AML-193 (cell line): ENCODE measurements at places on chromosomes 7 and 10.

GRCh38 chr7:140358412-140359051 is 39.8 kb downstream of the SLC37A3 start:
- no peak for DNase-seq

DNA sequence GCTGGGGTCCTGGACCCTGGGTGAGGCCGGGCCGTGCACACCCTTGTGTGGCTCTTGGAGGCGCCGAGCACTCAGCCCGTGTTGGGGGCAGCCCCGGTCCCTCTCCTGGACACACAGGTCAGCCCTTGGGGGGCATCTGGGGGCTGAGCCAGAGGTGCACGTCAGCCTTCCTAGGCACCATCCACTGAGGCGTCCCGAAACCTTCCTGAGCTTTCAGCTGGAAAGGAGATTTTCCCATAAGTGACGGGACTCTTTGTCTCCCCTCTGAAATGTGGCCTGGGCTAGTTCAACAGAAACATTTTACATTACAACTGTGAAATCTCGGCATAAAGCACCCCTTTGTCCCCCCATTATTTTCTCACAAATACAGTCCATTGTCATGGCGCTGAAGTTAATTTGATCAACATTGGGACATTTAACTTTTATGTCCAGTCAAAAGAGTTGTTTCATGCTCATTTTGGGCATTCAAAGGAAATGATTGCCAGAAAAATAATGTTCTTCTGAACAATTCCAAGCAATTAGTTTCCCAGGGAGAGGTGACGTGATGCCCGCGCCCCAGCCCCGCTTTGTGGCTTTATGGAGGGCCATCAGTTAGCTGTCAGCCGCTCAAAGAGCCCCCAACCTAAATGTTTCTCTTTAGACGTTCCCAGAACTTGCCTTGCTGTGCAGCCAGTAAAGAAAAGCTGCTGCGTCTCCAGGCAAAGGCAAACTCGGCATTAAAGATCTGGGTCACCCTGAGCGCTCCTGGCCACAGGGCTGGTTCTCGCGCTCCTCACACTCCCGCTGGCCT is 70.8 kb downstream of the NKX6-2 start:
- DNase-seq, result no peak

GRCh38 chr7:140909476-140910161 is 15.1 kb downstream of the BRAF start:
- no peak for DNase-seq

DNA sequence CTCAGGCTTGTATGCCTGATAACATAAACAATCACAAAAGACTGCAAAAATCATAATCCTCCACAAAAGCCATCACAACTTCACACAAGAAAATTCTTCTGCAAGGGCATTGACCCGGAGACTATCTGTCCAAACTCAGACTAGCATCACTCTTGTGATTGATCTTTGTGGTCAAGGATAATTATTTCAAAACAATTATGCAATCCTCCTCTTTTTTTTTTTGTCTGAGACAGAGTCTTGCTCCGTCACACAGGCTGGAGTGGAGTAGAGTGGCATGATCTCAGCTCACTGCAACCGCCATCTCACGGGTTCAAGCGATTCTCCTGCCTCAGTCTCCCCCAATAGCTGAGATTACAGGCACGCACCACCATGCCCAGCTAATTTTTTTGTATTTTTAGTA is 22.2 kb downstream of the CDNF start:
- no peak for DNase-seq

DNA sequence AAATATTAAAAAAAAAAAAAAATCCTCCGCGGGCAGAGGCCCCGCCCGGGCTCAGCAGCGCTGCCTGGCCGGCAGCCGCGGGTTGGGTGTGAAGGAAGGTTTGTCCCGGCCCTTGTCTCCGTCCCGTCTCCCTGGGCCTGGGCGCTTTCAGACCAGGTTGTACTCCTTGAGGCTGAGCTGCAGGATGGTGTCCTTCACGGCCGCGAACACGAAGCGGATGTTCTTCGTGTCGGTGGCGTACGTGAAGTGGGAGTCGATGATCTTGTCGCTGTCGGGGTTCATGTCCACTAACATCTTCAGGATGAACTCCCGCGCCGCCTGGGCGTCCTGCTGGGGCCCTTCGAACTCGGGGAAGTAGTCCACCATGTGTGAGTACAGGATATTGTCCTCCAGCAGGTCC is 123.7 kb upstream of the KCTD7 start:
- no peak for DNase-seq

GRCh38 chr7:47376991-47377616 is 204.8 kb downstream of the TNS3 start:
- DNase-seq, result no peak

GRCh38 chr7:130096243-130096827 is 26.0 kb downstream of the KLHDC10 start:
- DNase-seq, result no peak

- no peak for DNase-seq
Observed at GRCh38 chr10:125300937-125301336, 140.6 kb upstream of the CTBP2 start.

GRCh38 chr10:62284221-62284620 is 15.6 kb upstream of the RTKN2 start:
- no peak for DNase-seq

- DNase-seq, result no peak
Observed at GRCh38 chr7:43656997-43657396, 72.3 kb downstream of the COA1 start.

- no peak for DNase-seq
Observed at GRCh38 chr7:21939136-21939857, 6.4 kb downstream of the CDCA7L start.

GRCh38 chr10:35353395-35353794 is 17.1 kb downstream of the CCNY start:
- no peak for DNase-seq

GRCh38 chr10:2994221-2994961 is 73.0 kb upstream of the PFKP start:
- DNase-seq, result no peak

DNA sequence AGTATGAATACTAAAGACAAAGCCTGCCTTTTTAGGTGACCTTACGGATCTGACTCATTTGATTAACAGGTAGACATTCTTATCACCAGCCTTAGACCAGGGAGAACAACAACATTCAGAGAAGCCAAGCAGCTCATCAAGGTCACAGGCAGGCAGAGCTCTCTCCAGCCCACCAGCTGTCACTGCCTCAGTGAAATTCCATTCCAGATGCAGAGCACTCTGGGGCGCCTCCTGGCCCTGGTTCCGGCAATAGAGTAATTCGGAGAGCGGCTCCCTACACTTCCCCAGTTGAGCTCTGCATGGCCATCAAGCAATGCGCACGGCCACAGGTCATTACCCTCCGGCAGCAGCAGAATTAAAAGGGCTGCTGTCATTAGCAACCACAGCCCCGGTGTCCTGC is 164.7 kb downstream of the TCERG1L start:
- no peak for DNase-seq

DNA sequence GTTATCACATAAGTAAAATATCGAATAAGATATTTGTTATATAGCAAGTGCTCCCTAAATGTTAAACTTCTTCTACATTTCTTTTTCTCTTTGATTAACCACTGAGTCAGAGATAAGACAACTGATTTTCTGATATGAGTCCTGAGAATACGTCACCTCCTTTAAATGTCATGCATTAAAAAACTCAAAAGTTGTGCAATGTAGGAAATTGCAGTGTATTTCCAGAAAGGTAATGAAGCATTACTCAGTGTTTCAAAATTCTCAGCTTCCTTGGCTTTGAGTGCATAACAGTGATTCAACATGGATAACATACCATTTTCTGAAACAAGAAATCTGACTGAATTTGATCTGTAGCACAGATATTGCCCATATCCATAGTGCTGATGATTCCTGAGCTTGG is 155.8 kb downstream of the BMPER start:
- DNase-seq, result no peak

GRCh38 chr7:139490130-139490529 is 6.7 kb upstream of the KLRG2 start:
- DNase-seq, result no peak

DNA sequence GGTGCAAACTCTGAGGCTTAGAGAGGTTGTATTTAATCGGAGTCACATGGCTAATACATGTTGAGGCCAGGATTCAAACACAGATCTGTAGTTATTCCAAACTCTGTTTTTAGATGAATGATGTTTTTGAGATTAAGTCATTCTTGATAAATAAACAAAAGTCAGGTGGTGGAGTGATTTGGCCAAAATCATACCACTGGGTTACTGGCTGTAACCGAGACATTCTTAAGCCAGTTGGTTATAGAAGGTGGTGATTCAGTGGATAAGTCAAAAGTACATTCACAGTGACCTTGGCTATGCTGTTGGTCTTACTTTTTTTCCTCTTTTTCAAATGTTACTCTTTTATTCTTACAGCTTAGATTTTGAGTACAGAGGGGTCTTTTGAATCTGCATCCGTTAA is 361.4 kb downstream of the KIF20B start:
- DNase-seq, result no peak

DNA sequence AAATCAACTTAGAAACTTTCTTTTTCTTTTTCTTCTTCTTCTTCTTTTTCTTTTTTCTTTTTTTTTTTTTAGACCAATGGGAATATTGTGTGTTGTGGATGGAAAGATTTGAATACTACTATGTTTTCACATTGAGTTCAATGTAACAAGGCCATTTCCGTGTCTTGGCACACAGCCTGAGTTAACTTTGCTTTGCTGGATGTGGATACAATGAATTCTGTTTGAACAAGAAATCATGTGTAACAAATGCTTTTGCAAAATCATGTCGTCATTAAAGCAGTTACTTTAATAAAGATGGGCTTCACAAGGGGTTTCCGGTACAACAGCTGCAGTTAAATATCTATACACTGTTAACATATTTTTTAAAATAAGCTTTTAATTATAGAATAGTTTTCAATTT is 13.5 kb upstream of the ENTPD1 start:
- DNase-seq, result no peak

- DNase-seq, result no peak
Observed at GRCh38 chr7:127799535-127800305, 147.7 kb downstream of the SND1 start.

DNA sequence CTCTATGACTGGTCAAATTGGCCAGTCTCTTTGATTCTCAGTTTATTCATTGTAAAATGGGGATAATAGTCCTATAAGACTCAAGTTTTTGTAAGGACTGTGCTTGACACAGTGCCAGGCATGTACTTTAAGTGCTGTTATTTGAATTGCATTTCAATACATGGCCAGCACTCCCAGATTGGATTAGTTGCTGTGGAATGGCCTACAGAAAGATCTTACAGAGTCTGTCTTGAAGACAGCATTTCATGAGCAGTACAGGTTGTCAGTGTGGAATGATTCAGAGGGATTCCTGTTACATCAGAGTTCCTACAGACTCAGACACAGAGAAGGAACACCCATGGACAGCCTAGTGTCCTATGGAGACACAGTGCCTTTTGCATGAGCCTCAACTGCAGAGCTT is 238.1 kb upstream of the BMPER start:
- DNase-seq, result no peak
